Activated gamma-delta T cell (primary cell): ENCODE measurements at places on chromosomes 5 and 9.

DNA sequence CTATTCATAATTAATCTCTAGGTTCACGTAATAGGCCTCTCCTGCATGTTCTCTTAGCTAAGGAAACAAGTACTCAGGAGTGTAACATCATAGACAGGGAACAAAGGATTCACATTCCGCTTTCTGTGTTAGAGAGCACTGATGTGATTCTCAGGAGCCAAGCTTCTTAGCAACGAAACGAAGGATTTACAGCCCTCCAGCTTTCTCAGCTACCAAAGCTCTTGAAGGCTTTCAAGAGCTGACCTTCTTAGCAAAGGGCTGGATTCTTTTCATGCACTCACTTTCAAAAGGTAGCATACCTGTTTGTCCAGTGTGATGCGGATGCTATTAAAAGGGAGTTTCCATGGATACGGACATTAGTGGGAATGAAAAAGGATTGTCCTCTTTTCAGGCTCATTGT, 107.4 kb downstream of the TUSC1 start:
- no peak for DNase-seq

DNA sequence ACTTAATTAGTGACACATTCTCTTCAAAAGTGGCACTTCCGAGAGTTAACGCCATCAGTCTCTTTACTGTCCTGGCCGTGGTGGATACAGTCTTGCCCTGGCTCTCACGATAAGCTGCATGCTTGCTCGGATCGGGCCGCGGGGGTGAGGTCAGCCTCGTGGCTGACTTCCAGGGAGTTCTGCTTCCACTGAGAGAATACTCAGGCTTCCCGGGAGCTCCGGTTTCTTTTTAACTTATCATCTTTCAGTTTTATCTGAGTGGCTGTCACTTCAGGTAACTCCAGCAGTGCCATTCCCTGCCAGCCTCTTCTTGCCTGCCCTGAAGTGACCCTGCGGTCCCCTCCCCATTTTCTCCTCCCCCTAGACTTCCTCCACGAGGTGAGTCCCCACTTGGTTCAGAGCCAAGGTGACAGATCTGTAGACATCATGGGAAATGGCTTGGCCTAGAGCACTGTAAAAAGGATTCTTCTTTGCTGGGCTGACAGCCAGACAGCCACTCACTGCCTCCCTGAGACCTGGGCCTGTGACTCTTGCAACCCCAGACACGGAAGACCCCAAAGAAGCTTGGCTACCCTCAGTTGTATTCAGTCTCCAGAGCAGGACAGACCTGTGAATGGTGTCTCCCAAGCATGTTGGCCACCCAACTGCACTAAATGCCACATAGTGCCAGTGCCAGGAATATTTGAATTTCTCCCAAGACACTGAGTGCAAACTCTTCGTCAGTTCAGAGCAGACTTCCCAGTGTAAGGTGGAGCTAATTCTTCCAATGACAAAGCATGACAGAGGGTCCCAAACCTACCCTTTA, 95.1 kb downstream of the DAPK1 start:
- DNase-seq: no peak

DNA sequence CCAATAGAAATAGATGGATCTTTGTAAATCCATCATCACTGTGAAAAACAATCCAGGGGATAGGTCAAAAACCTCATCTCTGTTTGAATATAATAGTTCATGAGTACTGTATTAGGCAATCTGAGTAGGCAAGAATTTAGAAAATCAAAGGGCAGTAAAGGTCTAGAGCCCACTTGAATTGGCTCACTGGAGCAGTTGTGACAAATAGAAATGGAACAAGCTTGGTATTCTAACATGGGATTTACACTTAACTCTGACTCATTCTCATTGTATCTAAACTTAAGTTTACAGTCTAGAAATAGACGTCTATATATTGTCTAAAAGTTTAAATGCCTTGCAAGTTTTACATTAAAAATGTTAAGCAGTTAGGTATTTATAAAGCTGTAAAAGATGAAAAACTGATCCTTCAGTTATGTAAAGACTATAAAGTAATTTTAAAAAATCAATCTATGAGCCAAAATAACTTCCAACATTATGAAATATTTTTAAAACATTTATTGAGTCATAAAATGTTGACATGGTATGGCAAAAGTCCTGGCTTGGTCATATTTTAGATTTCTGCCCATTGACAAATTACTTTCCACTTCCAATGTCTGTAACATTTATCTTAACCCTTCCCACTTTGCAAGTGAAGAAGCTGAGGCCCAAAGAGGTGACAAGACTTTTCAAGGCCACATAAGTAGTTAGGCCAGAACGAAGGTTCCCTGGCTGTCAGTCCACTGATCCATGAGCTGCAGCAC, 203.7 kb upstream of the NREP start:
- no peak for DNase-seq

DNA sequence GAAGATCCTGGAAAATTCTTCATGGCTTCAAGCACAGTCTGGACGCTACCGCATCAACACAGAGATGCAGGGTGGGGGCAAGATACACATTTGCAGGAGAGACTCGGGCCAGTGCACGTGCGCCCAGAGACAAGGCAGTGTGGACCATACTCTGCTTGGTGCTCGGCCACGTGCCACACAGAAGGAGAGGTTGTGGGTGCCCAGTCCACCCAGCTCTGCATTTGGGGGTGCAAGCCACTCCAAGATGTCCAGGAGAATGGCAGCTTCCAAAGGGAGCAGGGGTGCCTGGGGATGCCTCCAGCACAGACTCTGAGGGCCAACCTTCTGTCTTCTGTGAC, 4.3 kb downstream of the NKD2 start:
- DNase-seq: no peak

DNA sequence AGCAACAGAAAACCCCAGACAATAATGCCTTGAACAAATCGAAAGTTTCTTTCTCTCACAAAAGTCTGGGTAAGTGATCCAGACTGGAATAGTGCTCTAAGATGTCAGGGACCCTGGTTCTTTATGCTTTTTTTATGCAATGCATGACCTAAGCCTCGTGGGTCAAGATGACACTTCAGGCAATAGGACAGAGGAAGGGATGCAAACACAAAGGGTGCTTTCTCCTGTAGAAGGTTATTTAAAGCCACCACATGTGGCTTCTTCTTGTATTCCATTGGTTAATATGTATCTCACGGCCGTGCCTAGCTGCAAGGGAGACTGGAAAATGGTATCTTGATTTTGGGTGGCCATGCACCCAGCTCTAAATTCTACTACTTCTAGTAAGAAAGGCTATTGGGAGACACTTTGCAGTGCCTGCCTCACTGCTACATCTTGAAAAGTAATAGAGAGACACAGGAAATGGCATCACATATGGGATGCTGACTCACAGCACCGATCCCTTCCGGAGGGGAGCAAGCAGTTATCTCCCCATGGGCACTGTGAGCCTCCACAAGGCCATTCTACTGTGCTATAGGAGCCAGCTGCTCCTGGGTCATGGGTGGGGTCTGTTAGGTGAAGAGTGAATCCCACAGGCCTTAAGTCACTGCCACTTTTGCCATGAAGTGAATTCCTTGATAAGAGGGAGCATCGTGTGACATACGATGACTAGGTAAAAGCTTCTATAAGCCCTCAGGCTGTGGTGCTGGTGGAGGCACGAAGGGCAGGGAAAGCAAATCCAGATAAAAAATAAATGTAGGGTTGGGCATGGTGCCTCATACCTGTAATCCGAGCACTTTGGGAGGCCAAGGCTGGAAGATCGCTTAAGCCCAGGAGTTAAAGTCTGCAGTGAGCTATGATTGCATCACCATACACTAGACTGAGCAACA, 32.5 kb upstream of the RAB14 start:
- DNase-seq: no peak

GRCh38 chr5:36777105-36777757, 99.3 kb upstream of the NIPBL start:
- DNase-seq: no peak

GRCh38 chr5:83718936-83719495, 1.6 kb downstream of the HAPLN1 start:
- no peak for DNase-seq

DNA sequence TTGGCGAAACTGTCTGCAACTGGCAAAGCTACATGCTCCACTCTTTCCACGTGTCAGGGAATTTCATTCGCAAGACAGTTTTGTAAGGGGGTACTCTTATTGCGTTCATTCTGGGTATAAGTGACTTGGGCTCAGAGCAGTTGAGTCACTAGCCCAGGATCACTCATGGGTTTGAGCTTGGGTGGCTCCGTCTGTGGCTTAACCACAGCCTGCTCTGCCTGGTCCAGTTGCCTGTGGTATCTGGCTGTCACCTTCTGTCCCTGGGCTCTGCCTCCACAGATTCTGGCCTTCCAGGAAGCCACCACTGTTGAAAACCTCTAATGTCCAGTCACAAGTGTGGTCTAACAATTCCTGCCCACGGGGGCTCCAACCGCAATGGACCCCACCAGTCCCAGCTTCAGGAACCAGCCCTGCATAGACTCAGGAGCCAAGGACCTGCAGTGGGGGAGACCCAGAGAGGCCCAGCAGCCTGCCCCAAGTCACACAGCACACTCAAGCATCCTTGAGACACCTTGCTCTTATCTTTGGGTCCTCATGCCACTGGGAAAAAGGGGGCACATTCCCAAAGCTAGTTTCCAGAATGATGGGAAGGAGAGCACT, 10.4 kb downstream of the KIF12 start:
- DNase-seq: no peak

DNA sequence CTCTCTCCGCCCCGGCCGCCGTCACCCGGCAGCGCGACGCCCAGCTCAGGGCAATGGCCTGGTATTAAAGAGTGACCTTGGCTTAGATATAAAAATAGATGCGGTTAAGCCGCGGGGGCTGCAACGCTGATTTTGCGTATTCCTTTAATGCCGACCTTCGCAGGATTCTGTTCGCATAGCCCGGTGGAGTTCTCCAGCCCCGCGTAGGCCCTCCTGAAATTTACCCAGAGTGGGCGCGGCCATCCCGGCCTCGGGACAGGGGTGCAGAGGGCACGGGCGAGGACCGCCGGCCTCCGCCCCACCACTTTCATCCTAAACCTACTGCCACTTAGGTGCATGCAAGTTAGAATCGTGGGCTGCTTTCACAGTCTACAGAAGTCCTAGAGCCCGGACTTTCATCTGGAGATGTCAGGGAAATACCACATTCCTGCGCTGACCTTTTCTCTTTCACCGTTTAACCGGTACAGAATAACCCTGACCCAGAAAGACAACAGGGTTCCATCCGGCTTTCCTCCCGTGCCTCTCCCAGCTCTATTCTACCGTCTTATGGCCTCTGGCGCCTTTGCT, 492 bp upstream of the FAM169A start:
- no peak for DNase-seq
